ENCODE measurements at places on chromosomes 7 and 10.
A peak's percentile ranks its signal among the peaks of the same experiment; 100 is the strongest.

DNA sequence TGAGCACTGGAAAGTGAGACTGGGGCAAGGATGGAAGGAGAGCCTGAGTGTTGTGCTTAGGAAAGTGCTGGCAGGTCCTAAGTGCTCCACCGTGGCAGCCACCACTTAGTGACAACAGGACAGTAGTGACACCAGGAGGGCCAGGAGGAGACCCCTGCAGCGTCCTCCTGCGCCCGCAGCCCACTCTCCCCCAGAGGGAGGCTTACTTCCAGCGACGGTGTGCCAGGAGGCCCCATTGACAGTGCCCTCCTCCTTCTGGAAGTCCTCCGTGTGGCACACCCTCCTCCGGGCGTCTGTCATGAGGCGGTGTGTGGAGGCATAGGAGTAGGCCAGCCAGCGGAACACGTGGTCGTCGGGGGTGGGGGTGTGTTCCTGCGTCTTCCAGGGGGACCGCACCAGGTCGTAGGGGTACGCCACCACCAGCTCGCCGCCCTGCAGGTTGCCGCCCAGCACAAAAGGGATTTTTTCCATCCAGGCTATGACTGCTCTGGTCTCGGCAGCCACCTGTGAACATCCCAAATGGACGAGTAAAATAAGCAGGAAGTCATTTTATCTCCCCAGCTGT lies 95.6 kb downstream of the GPR26 start:
- DNase-seq, result no peak

GRCh38 chr10:93758891-93759410 lies 1.2 kb downstream of the LGI1 start:
- no peak for DNase-seq

DNA sequence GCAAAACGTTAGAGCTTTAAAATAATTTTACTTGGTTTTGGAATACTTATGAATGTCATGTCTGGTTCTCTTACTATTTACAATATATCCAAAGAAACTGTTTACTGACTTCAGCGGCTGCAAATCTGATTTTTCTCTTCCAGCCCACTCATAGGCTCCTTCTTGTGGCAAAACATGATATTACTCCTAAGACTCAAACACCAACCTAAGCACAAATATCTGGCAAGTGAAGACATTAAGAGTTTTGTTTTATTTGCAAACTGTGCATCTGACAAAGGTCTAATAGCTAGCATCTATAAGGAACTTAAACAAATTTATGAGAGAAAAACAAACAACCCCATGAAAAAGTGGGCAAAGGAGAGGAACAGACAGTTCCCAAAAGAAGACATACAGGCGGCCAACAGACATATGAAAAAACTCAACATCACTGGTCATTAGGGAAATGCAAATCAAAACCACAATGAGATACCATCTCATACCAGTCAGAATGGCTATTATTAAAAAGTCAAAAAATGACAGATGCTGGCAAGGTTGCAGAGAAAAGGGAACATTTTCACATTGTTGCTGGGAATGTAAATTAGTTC lies 20.3 kb upstream of the GJC3 start:
- no peak for DNase-seq

GRCh38 chr10:3435671-3436070 lies 263.1 kb upstream of the PITRM1 start:
- DNase-seq, result no peak

DNA sequence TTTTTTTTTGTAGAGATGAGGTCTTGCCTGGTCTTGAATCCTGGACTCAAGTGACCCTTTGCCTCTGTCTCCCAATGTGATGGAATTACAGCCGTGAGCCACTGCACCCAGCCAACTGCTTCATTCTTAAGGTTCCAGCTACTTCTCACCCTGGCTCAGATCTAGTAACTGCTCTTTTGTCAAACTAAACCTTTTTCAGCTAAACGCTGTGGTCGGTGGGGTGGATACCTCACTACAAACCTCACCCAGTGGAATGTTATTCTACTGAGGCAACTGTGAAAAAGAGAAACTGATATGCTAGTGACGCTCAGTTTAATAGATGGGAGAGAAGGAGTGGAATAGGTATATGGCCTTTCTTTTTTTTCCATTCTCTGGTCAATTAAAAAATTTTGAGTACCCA lies 1.7 kb upstream of the MRLN start:
- no peak for DNase-seq

GRCh38 chr10:437698-438490 lies 251.6 kb downstream of the DIP2C start:
- DNase-seq, result no peak

DNA sequence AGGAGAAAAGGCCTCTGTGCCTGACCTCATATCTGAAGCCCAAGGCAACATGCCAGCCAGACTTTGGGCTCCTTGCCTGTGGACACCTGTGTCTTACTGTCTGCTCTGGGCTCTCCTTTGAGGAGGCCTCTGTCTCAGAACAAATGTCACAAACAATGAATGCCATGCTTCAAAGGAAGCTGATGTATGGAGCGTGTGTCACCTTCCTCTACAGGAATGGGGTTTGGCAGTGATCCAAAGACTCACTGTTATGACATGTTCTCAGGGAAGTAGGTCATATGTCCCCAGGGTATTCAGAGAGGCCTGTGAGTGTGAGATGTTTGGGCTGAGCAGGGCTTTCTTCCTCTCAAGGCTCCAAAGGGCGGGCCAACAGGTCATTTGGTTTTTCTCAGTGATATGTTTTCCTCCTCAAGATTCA lies 38.4 kb downstream of the PTPRE start:
- DNase-seq, result peak; percentile 16

DNA sequence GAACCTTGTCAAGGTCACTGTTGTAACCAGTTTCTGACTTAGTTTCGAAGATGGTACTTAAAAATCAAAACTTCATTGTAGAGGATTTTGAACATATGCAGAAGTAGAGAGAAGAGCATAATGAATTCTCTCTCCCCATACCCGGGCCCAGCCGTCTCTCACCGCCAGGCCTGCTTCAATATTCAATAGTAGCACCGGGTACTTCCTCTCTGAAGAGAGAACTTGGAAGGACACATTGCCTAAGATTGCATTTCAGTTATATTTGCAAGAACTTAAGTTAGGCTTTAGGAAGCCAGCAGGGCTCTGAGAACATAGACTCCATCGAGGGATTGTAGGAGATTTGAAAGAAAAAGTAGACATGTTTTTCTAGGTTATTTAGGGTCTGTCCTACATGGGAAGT lies 19.1 kb downstream of the LMTK2 start:
- no peak for DNase-seq

- DNase-seq, result no peak
Measured at GRCh38 chr7:151431281-151431767, 8.6 kb downstream of the CRYGN start.

DNA sequence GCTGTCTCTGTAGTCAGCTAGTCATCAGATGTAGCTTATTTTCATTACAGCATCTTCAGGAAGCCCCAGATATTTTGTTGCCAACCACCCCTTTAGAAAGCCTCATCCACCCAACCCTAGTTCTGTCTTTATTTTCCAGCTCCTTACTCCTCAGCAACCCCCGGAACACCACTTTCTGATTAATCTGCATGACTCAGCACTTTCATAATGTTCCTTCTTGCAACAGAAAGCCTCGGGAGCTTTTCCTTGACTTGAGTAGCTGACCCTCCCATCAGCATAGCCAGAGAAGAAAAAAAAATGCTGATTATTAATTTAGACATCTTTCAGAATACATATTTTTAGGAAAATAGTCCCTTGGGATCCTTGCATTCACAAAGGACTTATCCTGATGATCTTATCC lies 244.0 kb upstream of the CXCL12 start:
- no peak for DNase-seq

Measured in stimulated activated CD4-positive, alpha-beta T cell treated with anti-CD3 and anti-CD28 coated beads, Interleukin-1b, Interleukin-23, amount 100 ng/mL, for 48 hours (primary cell).